Stimulated activated CD8-positive, alpha-beta memory T cell treated with anti-CD3 and anti-CD28 coated beads, Interleukin-7, amount 100 ng/mL, for 4 hours (primary cell): ENCODE measurements at places on chromosomes 6 and 20.

DNA sequence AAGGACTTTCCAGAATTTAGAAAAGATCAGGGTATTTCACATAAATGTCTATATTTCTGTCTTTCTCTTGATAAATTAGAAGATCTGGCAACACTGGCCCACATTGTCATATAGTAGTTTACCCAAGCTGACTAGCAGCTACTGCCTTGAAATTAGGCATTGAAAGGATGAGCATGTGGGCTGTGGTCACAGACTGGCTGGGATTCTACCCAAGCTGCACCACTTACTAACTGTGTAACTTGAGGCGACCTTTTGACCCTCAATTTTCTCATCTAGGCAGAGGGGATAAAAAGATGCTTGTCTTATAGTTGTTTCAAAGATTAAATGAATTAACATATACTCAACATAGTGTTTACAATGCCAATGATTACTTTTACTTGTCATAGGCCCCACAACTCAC lies 152.7 kb upstream of the BMP2 start:
- no peak for DNase-seq

GRCh38 chr20:64179805-64180204 lies 15.6 kb downstream of the MYT1 start:
- DNase-seq: no peak

- DNase-seq: no peak
Measured at GRCh38 chr6:119133400-119133799, 54.9 kb upstream of the FAM184A start.

DNA sequence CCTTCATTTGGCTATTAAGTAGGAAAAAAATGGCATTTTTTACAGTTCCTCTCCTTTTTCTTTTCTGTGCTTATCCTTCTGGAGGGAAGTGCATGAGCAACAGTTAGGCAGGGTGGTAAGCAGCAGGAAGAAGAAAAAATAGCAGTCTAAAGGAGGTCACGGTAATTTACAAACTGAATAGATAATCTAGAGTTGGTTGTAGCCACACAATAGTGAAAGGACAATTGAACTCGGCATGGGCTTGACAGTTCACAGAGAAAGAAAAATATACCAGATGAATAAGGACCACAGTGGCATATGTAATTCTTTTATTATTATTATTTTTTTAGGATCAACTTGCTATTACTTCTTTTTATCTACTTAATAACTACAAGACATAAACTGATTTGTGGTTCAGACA lies 358.6 kb downstream of the BTBD9 start:
- no peak for DNase-seq

DNA sequence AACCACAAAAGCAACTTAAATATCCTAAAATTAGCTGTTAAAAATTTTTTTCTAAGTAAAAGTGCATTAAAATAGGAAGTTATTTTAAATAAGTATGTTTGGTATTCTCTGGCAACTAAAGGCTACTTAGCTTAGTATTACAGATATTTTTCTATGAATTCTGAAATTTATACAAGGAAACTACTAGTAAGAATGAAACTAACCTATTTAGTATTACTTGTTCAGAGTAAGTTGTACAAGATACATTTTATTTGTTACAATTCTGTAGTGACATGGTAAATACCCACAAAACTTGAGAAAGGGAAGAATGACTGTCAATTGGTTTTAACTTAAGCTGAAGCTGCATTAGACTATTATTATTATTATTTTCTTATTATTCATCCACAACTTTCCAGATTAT lies 6.5 kb downstream of the PHIP start:
- DNase-seq: no peak

- DNase-seq: no peak
Measured at GRCh38 chr6:37007340-37008043, 2.0 kb downstream of the FGD2 start.

DNA sequence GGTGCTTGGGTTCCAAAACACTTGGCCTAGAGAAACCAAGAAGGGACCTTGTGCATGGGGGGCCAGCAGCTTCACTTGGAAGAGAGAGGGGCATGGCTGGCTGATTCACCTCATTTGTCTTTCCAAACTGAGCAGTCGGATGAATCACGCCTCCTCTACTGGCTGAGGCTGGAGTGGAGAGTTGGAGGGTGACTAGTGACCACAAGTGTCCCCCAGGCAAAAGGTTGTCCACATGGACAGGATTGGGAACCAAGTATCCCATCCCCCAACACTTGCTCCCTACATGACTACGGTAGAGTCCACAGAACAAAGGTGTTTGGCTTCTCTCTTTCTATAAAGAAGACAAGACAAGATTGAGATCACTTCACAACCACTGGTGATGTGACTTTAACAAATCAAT lies 875.6 kb downstream of the QKI start:
- no peak for DNase-seq
